Hematopoietic multipotent progenitor cell treated with erythropoietin and hydrocortisone succinate and interleukin-3 and kit ligand, for 8 days (in vitro differentiated cells): ENCODE measurements at places on chromosomes 13 and 19.

GRCh38 chr13:19791953-19792537 lies 9.3 kb upstream of the PSPC1 start:
- no peak for DNase-seq

- DNase-seq: no peak
These were observed 15.4 kb downstream of the TLE5 start for GRCh38 chr19:3046698-3047495.

DNA sequence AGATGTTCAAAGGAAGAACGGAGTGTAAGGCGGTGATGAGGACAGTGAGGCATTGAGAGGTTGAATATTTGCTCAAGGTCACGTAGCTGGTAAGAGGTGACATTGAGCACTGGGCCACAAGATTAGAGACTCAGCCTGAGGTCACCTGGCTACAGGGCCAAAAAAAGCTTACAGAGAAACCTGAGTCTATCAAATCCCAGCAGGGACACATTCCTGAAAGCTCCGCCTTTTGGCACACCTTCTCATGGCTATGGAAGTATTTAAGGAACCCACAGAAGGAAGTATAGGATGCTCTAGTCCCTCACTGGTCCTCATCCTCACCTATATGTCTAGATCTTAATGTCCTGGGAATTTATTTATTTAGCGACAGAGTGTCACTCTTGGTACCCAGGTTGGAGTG lies 17.4 kb downstream of the ZNF586 start:
- DNase-seq: no peak

DNA sequence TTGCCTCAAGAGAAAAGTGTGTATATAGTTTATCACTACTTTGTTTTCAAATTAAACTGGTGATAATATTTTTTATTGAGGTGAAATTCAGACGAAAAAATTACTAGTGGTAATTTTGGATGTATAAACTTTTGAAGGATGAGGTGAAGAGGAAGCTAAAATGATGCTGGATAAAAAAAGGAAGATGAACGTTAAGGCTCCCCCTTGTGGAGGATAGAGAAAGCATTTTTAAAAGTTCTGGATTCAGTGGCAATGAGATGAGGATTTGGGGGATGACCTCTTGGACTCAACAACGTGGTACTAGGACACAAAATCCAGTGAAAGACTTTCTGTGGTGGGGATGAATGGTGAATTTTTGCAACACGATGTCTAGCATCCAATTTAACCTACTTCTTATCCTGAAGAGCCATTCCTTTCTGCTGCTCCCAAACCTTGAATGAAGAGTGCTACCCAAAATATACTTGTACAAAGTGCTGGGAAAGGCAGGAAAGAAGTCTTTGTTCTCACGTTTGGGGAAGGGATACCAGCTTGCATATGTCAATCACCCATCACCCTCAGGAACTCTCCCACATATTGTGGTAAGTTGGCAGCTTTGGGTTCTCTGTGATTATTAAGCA lies 7.3 kb upstream of the SIGLEC5 start:
- peak; percentile 64 for DNase-seq

DNA sequence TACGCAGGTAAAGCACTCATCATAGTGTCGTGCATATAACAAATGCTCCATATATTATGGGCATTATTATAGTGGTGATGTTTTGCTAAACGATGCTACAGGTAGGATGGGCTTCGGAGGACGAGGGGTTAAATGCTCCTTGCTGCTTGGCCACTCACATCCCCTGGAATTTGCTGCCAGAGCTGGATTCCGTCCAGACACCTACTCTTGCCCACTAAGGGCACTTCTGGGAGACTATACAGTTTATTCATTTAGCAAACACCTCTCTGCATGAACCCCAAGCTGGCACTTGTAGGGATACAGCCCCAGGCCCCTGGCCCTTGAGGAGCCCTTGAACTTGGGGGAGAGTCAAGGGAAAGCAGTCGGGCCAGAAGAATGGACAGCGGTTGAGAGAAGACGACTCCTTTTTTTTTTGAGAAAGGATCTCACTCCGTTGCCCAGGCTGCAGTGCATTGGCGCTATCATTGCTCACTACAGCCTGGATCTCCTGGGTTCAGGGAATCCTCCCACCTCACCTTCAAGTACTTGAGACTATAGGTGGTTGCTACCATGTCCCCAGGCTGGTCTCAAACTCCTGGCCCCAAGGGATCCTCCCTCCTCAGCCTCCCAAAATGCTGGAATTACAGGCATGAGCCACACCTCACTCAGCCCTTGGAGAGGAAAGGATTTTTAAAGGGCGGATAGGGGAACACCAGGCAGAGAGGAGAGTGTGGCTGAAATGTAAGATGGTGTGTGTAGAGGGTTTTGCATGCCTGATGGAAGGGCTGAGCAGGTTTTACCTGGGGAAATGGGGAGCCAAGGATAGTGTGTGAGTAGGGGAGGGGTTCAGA lies 1.1 kb upstream of the MRPL34 start:
- no peak for DNase-seq

DNA sequence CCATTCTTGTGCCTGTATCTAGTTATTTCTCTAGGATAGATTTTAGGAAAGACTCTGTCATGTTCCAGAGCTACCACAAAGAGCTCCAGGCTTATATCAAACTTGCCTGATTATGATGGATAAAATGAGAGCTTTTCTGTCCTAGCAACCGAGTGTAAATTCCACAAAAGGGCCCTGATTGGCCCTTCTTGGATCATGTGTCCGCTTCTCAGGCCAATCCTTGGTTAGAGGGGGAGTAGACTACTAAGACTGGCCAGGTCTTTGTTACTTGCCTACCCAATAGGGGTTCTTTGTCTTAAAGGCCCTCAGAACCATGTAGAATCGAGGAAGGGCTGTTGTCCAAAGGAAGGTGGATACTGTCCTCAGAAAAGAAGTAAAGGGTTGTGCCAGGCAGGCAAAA lies 2.4 kb downstream of the DHX34 start:
- peak; percentile 83 for DNase-seq
